ENCODE measurements at places on chromosomes 16 and 17. TPM values are rescaled to one million over a fixed set of nuclear protein-coding genes. Genes with fewer than 3 reads are reported as not detected.

ZNF385C gene
- total RNA-seq, result 0.44 TPM

CLEC18B gene
- 2.8 TPM for total RNA-seq

RDM1 gene
- 1.1 TPM for total RNA-seq

SNRNP25 gene
- 18.8 TPM for total RNA-seq

ALDH3A1 gene
- total RNA-seq, result 194 TPM

MMP28 gene
- total RNA-seq, result 14.5 TPM

NACA2 gene
- total RNA-seq, result not detected

TADA2A gene
- 8.2 TPM for total RNA-seq

BAHCC1 gene
- 4.2 TPM for total RNA-seq

KAT2A gene
- 20.8 TPM for total RNA-seq

PHOSPHO1 gene
- 0.20 TPM for total RNA-seq

ANKS4B gene
- not detected for total RNA-seq

MYO1D gene
- 55.0 TPM for total RNA-seq

ITGAL gene
- 2.0 TPM for total RNA-seq

TEKT3 gene
- not detected for total RNA-seq

ABCA8 gene
- total RNA-seq, result 0.72 TPM

TVP23C gene
- 8.0 TPM for total RNA-seq

FLII gene
- 210 TPM for total RNA-seq

MYCBPAP gene
- 0.40 TPM for total RNA-seq

ASIC2 gene
- total RNA-seq, result not detected

CA10 gene
- total RNA-seq, result not detected

STH gene
- not detected for total RNA-seq

NGFR gene
- total RNA-seq, result 6.5 TPM

CCDC78 gene
- 0.40 TPM for total RNA-seq

TPSG1 gene
- 0.24 TPM for total RNA-seq

PRSS33 gene
- not detected for total RNA-seq

DNAH3 gene
- 0.60 TPM for total RNA-seq

NPB gene
- total RNA-seq, result 0.24 TPM

HID1 gene
- total RNA-seq, result 3.1 TPM

PRSS27 gene
- total RNA-seq, result 191 TPM

EFNB3 gene
- total RNA-seq, result 1.6 TPM

SLC5A10 gene
- total RNA-seq, result 0.64 TPM

CD300LB gene
- not detected for total RNA-seq

CCL1 gene
- total RNA-seq, result not detected

KRT31 gene
- 4.4 TPM for total RNA-seq

CHST6 gene
- total RNA-seq, result 4.6 TPM

All from esophagus mucosa (tissue), 1 donor.